HepG2 (cell line): ENCODE measurements at places on chromosomes 3 and 15.
A peak's percentile ranks its signal among the peaks of the same experiment; 100 is the strongest.

DNA sequence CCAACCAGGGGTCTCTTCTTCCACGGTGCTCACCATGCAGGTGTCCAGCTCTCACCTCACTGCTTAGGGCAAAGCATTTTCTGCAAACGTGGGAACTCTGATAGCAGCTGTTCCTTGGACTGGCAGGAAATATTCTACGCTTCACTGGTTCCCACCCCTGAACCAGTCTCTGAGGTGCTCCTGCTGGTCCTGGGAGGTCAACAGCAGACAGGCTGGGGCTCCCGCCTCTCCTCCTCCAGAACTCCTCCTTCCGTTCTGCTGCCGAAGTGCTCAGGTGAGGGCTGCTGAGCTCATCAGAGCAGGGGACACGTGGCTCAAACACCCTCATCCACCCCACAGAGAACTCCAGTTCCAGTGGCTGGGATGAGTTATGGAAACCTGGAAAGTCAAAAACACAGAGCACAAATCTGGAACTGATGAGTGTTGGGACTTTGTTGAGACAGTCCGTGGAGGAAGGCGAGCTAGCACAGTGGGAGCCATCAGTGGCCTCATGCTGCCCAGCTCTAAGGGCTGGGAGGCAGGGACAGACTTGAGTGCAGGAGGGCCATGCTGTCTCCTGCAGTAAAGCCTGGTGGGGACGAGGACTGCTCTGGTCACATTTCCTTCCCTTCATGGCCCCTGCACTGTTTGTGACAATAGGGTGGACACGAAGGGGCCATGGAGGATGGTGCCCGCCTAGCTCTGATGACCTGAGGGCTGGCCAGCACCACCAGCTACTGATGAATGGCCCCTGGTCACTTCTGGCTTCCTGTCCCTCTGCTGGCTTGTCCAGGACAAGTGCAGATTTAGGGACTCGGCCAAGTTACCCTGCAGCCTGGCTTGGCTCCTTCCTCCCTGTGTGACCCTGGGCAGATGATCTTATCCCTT is 137.8 kb downstream of the KLF13 start:
- DNase-seq = no peak

DNA sequence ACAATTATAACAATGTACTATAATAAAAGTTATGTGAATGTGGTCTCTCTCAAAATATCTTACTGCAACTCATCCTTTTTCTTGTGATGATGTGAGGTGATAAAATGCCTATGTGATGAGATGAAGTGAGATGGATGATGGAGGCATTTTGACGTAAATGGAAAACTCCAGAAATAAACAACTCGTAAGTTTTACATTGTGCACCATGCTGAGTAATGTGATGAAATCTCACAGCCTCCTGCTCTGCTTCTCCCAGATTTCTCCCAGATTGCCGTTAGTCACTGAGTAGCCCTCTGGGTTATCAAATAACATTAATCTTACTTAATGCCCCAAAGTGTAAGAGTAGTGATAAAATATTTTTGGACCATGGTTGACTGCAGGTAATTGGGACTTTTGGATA is 64.8 kb upstream of the SLCO2A1 start:
- no peak for DNase-seq

DNA sequence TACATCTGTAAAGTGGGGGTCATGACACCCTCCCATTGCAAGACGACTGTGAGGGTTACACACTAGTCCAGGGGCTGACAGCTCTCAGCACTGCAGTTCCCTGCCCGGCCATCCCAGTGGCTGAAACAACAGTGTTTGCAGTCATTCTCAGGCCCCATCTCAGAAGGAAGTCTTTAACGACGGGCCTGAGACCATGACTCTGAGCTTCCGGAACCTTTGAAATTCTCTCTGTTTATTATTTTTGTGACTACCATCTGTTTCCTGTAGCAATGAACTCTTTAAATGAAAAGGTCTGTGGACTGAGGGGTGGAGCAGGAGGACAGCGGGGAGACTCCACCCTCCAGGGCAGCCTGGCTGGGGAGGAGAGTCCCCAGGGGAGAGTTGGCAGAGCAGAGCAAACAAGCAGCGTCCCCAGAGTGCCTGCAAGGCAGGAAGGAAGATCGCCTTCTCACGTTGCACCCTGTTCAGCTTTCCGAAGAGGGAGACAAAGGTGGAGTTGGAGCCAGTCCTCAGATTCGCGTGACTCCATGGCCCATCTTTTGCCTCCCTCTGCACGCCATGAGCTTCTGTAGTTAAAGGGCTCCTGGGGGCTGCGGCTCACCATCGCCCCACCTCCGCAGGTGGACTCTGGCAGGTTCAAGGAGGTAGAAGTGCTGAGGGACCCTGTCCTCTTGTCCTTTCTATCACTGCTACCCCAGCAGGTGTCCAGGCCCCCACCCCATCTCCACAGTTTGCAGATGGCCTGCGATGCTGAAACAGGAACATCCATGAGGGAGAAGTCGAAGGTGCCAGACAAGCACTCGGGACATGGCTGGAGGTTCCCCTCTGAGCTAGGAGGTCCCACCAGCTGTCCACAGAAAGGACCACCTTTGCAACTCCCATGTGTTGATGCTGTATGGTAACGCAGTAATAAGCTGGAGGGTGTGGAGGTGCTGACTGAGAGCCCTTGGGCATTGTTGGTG is 525.8 kb upstream of the PROK2 start:
- peak; percentile 16 for DNase-seq

DNA sequence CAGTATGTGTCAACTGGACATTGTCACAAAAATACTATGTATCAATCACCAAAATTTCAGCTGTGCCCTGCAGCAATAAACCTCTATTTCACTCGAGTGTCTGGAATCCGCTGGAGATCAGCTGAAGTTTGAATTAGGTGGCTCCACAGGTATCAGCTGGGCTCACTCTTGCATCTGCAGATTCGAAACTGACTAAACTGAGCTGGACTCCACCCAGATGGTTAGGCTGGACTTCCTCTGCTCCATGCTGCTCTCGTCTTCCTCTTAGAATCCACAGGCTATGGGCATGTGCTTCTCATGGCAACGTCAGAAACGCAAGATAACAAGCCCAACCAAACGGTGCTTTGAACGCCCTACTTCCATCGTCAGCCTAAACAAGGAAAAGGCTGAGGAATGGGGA is 565.3 kb upstream of the ROBO2 start:
- no peak for DNase-seq

DNA sequence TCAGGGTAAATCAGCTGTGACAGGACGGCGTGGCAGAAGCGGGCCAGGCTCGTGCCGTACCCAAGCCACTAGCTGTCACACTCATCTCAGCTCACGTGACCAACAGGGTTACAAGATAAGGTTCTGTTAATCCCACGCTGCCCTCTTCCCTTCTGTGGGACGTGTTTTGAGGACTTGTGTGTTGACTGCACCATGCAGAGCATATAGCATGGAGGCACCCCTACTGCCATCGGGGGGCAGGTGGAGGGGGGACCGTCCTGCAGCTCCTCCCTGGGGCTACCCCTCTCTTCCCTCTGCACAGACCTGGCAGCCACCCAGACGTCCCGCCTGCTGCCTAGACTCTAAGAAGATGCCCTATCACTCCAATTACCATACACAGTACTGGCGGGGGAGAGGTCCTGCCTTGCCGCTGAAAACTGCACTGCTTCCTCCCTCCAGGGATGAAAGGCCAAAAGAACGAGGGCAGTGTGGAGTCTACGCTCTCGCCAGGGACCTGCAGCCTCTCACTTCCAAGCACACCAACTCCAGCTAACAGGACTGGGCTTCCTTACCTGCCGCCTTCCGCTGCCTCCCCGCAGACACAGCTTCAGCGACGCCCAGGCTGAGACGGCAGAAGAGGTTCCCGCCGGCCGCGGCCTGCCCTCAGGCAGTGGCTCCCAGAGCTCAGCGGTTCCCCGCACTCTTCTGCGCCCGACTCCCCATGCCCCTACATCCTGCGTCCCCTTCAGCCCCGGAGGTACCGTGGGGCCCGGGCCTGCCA is at the start of gene TNK2:
TSS of gene TNK2 (minus strand) at position 618 of the 760 bp plus-strand sequence. CDS start 19,963 bp downstream, outside the sequence.
- DNase-seq = no peak

DNA sequence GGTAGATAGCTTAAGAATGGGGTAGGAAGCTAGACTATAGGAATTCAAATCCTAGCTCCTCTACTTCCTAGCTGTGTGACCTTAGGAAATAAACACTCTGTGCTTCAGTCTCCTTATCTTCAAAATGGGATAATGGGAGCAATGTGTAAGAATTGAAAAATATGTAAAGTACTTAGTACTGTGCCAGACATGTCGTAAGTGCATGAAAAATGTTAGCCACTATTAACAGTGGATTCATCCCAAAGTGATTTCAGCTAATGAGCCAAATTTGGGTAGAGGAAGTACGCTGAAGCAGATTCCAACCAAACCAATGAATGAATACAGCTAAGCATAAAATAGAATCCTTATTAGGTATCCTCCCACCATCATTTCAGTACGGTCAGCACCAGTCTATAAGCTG is 192.1 kb downstream of the RORA start:
- no peak for DNase-seq

DNA sequence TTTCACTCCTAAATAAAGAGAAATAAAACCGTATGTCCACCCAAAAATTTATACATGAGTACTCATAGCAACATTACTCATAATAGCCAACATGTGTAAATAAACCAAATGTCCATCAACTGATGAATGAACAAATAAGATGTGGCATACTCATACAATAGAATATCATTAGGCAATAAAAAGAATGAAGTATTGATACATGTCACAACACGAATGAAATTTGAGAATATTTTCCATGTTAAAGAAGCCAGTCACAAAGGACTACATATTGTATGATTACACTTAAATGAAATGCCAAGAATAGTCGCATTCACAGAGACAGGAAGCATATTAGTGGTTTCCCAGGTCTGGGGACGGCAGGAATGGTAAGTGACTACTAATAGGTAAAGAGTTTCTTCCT is 869.2 kb downstream of the IGSF11 start:
- no peak for DNase-seq

DNA sequence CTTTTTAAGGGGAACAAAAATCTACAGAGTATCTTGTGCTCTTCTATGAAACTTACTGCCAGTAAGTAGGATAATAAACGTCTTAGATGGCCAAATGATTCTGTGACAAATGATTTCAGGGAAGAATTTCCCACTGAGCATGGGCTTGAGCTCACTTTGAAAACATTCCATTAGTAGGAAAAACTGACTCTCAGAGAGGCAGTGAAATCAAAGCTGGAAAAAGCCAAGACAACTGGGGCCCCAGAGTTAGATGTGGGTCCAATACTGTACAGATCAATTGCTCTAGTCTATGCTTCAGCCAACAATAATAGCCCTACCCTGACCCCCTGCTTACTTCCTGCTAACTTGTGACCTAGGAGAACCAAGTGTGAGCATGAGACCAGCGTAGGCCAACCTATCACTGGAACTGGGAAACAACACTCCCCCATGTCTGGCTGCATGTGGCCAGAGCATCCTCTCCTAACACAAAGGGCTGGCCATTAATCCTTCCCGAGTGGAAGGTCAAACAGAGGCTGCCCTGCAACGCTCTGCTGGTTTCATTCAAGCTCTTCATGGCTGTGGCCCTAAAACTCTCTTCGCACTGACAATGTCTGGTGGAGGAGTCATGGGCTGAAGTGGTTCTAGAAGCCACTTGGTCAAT is 68.8 kb downstream of the FOXB1 start:
- no peak for DNase-seq

DNA sequence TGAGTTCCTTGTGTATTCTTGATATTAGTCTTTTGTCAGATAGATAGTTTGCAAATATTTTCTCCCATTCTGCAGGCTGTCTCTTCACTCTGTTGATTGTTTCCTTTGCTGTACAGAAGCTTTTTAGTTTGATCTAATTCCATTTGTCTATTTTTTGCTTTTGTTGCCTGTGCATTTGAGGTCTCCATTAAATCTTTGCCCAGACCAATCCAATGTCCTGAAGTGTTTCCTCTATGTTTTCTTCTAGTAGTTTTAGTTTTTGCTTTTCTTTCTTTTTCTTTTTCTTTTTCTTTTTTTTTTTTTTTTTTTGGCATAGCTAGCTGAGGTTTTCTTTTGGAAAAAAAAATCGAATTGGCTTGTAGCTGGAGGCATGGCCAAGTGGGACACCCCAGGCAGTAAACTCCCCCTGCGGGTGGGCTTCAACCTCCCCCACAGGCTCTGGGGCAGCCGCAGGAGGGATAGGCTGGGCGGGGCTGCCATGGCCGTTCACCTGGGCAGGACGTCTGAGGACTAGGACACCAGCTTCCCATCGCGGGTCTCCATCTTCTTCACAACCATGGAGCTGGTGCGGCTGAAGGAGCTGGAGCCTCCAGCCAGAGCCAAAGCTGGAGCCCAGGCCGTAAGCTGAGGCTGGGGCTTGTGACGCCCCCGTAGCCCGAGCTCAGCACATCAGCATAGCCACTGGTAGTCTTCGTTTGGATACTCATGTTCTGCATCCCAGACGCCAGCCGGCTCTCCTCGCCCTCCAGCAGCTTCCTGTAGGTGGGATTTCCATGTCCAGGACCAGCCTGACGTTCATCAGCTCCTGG is 16.2 kb upstream of the PSTPIP1 start:
- DNase-seq = no peak

DNA sequence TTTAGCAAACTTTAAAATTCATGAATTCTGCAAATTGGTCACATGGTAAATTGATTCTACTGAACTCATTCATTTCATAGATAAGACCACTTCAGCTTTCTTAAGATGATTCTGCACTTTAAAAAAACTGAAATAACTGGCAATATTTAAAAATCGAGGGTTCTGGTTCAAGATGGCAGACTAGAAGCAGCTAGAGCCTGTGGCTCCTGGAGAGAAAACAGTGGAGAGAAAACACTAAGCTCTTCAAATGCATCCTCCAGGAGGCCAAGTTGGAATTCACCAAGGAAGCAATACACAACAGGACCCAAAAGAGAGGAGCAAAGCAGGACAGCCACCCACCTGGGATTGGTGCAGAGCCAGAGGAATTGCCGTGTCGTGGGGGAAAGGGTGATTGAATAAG is 132.1 kb downstream of the SPATA16 start:
- DNase-seq = no peak

DNA sequence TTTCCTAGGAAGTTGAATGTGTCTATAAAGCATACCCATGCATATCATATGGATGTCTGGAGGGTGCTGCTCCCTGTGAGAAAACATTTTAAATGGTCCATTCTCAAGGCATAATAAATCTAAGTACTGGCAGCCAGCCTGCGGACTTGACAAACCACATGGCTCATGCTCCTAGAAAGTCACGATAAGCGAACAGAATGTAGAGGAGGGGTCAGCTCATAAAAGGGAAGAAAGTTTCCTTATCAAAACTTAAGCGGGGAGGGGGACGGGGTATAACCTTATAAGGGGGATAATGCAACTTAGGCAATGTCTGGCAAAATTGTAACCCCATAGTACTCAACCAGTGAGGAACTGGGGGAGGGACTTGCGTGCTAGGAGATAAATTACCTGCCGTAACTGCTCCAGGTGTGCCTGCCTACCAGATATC is 159.8 kb upstream of the LMCD1 start:
- DNase-seq = no peak

GRCh38 chr3:36075491-36075890 is 304.8 kb upstream of the STAC start:
- DNase-seq = no peak

GRCh38 chr3:71329817-71330216 is 253.7 kb downstream of the FOXP1 start:
- DNase-seq = no peak

DNA sequence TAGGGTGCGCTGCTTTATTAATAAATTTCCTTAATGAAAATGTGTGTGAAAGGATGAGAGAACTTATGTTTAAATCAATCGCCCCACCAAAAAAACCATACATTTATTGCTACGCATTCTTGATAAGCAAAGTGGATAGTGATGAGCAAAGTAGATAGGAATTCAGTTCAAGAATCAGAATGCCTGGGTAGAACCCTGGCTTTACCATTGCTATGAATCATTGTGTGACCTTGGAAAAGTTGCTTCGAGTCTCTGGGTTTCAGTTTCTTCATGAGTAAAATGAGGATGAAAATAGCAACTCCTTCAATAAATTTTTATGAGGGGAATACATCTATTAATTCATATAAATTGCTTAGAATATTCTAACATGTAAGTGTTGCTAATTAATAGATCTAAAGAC is 2.6 kb upstream of the ALCAM start:
- DNase-seq = no peak
